Left ventricle myocardium superior (tissue), 1 donor: ENCODE measurements at places on chromosomes 2 and 18.

DNA sequence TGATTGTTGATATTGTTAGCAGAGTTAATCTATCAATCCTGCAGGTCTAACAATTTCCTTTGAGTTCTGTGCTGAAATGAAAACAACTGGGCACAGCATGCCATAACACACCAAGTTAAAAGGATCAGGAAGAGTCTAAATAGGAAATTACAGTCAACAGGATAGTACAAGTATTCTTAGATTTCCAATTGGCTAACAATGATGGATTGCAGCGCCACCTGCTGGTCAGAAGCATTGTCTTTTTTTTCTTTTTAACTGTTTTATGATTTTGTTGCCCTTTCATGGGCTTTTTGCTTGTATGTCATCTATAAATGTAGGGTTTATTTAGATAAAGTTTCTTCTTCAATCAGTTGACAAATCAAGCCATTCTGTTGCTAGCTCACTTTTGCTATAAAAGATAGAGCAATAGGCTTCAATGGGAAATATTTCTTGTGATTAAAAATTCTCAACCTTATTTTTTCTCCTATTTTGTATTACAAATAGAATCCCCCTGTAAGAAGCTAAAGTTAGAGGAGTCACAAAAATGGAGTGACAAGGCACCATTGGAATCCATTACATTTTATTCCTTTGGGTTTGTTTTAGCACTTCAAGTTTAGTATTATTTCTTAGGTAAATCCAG lies 40.8 kb upstream of the RPRM start:
- DNase-seq: peak; percentile 44

DNA sequence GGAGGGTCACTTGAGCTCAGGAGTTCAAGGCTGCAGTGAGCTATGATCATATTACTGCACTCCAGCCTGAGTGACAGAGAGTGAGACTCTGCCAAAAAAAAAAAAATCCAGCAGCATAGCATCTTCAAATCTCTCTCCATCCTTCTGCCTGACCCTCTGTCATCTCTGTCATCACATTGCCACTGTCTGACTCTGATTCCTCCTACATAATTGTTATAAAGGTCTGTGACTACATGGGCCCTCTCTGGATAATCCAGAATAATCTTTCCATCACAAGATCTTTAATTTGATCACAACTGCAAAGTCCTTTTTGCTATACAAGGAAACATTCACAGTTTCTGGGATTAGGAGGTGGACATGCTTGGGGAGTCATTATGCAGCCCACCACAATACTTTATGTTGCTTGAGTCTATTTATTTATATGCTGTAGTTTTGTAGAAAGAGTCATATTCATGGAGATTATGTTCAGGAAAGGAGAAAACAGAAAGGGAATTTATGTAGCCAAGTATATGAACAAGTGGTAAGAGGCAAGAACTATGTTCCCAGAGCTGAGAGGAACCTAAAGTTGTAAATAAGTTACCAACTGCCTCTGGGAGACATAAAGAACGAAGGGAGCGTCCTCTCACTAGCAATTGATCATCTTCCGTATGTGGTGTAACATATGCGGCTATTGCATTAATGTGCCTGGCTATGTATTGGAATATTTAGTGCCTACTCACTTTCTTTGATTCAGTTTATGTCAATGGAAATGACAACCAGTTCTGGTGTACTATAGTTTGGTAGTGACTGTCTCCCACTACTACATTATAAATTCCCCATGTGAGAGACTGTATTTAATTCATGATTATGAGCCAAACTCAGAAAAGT lies 21.5 kb downstream of the RND3 start:
- no peak for DNase-seq

DNA sequence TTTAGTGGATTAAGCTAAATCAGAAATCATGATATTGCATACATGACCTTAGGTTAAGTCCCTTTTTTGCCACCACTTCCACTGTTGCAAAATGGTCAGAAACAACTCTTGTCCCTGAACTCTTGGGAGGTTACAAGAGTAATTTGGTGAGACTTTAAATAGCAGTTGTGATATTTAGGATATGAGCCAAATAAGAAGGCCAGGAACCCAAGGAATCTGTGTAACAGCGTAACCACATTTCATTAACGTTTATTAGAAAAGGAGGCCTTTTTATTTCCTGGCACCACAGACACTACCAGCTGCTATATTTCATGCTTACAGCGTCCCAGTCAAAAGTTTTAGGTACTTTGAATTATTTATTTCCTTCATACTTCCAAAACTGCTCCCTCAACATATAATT lies 268.0 kb downstream of the GPD2 start:
- no peak for DNase-seq

DNA sequence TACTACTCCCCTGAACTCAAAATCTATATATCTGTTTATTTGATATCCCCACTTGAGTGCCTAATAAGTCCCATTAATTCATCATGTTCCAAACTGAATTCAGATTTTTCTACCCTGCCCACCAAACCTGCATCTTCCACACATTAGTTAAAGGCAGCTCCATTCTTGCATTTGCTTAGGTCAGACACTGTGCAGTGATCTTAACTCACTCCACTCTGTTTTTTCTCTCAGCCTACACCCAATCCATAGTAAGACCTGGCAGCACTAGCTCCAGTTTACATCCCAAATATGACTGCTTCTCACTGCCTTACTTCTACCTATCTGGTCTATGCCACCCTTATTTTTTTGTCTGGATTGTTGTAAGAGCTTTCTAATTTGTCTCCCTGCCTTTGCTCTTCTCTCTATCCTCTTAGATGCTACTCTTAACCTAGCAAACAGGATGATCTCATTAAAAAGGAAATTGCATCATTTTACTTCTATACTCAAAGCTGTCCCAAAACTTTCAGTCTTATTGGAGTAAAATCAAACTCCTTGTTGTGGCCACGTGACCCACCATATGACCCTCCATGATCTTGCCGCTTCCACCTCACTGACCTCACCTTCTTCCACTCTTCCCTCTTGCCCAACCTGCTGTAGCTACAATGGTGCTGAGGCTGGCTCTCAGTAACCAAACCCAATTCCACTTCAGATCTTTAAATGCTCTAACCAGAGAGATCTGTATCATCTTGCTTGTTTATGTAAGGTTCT lies 274.9 kb upstream of the FANCL start:
- no peak for DNase-seq

DNA sequence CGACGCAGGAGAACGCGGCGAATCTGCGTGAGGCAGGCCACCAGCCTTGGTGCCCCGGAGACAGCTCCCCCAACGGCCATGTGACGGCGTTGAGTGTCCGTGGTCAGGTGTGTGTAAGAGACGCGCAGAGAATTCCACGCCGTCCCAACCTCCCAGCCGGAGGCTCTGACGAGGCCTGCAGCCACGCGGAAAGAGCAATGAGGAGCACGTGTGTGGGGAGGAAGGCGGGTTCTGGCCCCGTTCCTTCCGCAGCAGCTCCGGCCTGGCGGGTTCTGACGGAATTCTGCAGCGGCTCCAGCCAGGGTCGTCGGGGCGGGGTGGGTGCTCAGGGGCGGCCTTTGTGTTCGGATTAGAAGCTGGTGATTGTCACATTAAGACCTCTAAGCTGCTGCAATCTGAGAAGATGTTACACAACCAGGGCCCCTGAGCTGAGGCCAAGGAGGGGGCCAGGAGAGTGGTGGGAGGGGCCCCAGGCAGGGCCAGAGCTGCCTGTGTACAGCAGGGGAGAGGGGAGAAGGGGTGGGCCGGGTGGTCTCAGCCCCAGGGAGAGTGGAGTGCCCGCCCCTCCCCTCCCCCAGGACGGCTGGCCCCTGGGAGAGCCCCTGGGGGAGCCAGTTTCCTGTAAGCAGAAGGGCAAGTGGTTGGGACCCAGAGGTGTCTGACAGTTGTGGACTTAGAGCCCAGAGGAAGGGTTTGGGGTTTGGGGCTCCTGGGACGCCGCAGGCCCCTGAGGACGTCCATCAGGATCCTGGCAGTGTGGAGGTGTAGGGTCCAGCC lies 5.1 kb upstream of the GAL3ST2 start:
- DNase-seq: peak; percentile 55

DNA sequence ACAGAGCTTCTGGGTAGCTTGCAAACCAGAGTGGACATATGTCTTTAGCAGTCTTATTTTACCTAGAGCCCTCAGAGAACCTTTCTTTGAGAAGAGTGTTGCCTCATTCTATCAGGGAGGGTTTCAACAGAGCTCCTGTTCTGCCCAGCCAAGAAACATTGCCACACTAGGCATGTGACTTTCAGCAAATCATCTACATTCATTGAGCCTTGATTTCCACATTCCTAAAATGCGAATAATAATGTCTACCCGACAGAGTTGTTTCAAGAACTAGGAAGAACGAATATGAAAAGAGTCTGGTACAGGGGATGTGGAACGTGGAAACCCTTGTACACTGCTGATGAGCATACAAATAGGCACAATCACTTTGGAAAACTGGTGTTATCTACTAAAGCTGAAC lies 7.8 kb upstream of the PRKAG3 start:
- no peak for DNase-seq

- no peak for DNase-seq
Observed at GRCh38 chr2:101032084-101032776, 30.1 kb downstream of the RPL31 start.

DNA sequence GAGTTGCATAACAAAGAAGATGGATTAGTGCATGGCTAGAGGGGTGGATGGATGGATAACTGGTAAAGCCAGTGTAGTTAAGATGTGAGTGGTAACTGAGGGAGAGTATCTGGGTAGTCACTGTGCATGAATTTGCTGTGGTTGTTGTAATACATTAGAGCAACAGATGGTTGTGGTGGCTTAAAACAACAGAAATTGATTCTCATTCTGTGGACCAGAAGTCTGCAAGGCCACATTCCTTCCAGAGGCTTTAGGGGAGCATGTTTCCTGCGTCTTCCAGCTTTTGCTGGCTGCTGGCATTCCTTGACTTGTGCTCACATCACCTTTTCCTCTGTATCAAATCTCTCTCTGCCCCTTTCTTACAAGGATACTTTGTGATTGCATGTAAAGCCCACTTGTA lies 155.4 kb downstream of the ASB1 start:
- DNase-seq: no peak

GRCh38 chr2:238525990-238526389 lies 99.3 kb downstream of the ASB1 start:
- no peak for DNase-seq

DNA sequence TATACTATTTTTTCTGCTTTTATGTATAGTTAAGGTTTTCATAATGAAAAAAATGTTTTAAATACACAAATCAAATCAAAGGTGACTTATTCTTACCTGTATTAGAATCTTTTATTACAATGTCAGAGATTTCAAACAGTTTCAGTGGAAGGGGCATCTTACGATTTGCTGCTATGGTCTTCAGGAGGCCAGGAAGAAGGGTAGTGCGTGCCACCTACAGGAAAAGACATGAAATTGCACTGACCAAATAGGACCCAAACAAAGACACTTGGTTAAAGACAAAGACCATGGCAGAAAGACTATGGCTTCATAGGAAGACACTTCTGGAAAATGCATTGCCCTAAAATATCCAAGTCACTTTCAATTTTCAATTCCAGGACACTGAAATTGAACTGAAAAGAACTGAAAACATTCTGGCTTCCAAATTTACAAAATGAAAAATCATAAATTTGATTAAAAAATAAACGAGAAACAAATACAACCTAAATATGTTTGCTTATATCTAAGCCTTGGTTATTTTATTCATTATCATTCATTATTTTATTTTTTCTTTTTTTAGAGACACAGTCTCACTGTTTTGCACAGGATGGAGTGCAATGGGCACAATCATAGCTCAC lies 42.1 kb downstream of the FARSB start:
- no peak for DNase-seq

DNA sequence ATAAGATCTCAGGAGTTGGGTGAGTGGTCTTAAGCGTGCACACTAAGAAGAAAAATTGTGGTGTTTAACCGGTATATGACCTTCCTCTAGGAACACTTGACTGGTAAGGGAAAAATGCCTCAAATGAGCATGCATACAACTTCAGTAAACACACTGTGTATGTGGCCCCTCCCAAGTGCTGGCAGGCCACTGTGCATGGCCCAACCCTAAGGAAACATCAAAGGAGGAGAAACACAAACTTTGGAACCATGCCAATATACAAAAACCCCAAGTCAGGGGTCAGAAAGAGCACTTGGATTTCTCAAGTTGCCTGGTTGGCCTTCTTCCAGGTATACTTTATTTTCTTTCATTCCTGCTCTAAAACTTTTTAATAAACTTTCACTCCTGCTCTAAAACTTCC lies 308.9 kb upstream of the LRRTM4 start:
- no peak for DNase-seq

GRCh38 chr2:193409951-193410350 lies 1215.2 kb upstream of the TMEFF2 start:
- DNase-seq: no peak

GRCh38 chr2:67783026-67783425 lies 279.8 kb downstream of the C1D start:
- no peak for DNase-seq

DNA sequence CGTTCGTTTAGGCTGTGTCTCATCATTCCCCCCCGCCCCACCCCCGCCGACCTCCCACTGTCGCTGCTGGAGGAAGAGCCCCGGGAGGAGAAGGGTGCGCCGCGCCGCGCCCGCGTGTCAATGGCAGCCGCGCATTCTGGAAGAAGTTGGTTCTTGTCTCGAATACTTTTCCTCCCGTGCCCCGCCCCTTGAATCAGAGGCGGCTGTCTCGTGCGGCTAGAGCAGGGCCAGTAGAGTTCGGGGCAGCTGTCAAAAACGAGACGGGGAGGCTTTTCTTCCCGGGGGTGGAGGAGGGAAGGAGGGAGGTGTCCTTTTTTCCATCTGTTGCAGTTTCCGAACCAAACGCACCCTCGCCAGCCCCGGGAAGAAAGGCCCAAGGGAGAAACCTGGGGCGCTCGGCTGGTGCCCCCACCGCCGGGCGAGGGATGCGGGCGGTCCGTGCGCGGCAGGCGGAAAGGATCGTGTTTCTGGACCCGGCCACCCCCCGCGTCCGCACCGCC lies 410 bp upstream of the TGIF1 start:
- DNase-seq: peak; percentile 87

DNA sequence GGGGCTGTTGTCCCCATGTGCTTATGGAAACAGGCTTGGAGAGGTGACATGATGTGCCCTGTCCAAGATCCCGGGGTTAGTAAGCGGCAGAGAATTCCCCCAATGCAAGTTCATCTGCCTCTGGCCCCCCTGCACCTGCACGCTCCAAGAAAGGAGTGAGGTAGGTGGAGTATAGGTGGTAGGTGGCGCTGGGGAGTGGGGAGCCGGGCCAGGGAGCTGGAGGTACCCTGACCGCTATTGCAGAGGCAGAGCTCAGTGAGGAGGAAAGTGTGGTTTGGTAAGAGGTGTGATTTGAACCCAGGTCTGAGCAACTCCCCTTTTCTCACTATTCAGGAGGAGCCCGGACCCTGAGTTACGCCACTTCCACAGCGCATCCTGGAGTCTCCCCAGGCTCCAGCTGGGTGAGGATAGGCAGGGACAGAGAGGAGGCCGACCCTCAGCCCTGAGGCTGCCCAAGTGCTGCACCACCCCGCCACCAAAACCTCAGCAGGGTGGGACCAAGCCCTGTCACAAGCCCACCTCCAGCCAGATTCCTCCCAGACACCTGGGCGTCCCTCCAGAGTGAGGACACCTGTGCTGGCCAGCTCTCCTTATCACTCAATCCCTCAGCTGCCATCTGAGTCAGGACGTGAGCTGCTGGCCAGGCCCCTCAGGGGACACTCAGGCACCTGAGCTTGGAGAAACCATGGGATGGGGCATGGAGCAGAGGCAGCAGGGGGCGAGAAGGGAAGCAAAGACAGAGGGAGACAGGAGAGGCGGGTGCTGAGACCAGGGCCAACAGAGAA lies 5.6 kb downstream of the HAAO start:
- DNase-seq: no peak

GRCh38 chr2:211846036-211846400 lies 692.6 kb downstream of the ERBB4 start:
- no peak for DNase-seq
